ENCODE measurements at places on chromosomes 6 and 20. TPM values are rescaled to one million over a fixed set of nuclear protein-coding genes. Genes with fewer than 3 reads are reported as not detected.

GRCh38 chr6:7426447-7427169 lies 37.0 kb downstream of the RIOK1 start:
- no peak for DNase-seq

The TXLNB gene
- not detected for total RNA-seq

The CENPW gene
- 54.5 TPM for total RNA-seq

The HDGFL1 gene
- not detected for total RNA-seq

- DNase-seq = no peak
Measured at GRCh38 chr6:43284991-43285781, 12.9 kb upstream of the SLC22A7 start.

DNA sequence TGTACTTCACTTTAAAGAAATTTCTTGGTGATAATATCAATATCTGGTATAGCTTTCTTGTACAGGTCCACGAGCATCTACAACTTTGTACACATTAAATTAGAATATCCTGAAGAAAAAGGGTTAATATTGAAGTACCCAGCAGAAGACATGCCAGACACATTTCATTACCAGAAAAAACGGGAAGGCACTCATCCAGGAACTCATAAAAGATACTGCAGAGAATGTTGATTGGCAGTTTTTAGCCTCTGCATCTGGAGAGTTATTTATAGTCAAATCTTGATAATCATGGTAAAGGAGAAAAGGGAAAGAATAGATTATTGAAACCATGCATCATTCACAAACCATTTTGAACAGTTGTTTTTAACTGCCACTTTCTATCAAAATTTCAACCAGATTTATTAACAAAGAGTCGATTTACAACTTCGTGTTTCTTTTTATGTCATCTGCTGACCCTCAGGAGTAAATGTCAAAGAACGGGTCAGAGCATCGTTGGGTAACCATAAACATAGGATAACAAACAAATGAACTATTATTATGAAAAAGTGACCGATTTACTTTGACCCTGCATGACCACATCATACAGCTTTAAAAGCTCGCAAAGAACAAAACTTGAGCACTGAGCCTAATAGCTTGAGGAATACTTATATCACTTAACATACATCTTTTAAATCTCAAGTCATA lies 229.2 kb upstream of the SGK1 start:
- DNase-seq = no peak

The UBD gene
- not detected for total RNA-seq

DNA sequence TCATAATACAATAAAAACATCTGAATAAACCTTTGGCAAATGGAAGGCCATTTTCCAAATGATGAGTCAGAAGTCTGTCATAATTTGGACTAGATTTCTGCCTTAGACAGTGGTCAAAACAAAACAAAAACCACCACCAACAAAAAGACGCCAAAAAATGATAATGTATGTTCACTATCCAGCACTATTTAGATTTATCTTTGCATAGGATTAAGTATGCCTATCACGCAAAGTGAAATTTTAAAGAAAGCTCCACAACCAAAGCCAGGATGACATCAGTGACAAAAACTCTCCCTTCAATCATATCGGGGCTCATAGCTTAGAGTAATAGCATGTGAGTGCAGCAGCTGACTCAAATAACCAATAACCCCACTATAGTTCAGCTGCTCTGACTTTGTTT lies 201.9 kb downstream of the MOXD1 start:
- DNase-seq = no peak

All from PC-9 (cell line).